Fibroblast of skin of scalp (primary cell): ENCODE measurements at places on chromosomes 5 and 9.

GRCh38 chr5:156835905-156836304 is 14.2 kb upstream of the PPP1R2B start:
- DNase-seq, result no peak

DNA sequence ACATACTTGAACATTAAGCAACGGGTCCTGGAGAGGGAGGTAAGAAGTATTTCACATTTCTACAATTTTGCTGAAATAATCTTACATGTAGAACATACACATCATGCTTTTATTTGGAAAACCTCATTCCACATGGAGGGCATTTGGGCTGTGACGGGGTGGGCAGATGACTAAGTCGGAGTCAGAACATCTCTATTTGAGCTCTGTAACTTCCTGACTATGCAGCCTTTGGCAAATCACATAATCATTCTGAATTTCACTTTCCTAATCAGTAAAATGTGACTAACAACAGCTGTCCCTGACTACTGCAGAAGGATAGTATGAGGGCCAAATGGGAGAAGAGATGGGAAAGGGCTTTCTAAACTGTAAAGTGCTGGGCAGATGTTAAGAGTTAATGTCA is 17.1 kb upstream of the IL6ST start:
- peak; percentile 90 for DNase-seq

DNA sequence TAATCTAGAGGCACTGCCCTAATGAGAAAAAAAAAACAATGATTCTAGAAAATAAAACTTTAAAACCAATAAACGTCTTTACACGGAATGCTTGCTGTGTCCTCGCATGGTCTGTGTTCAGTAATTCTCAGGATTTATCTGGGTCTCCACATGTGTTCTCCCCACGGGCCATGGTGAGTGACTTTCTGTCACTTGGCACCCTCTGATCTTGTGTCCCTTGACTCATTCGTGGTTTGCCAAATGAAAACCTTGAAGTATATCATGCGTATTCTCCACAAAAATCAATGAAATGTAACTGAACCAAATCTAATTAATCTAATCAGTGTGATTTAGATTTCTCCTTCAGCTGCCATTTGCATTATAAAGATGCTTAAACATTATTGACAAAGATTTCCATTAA is 48.0 kb downstream of the UBE2QL1 start:
- DNase-seq, result no peak

- no peak for DNase-seq
Observed at GRCh38 chr9:7967093-7967827, 167.7 kb upstream of the DMAC1 start.

GRCh38 chr5:170418736-170419135 is 29.6 kb upstream of the KCNMB1 start:
- no peak for DNase-seq

DNA sequence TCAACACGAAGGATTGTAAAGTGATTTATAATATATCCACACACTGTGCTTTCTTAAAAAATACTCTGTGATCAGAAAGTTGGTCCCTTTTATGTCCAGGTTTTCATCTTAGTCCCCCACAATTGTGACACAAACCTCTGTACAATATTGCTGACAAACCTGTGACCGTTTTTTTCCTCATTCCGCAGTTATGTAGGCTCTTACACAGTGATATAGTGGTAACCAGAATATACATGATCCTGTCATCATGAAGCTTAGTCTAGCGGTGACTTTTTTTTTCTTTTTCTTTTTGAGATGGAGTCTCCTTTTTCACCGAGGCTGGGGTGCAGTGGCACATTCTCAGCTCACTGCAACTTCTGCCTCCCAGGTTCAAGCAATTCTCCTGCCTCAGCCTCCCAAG is 8.7 kb downstream of the ANP32B start:
- no peak for DNase-seq
